Stromal cell of bone marrow (primary cell): ENCODE measurements at places on chromosomes 3 and 15.

GRCh38 chr3:140093742-140094141, 158.8 kb downstream of the CLSTN2 start:
- peak; percentile 83 for DNase-seq

DNA sequence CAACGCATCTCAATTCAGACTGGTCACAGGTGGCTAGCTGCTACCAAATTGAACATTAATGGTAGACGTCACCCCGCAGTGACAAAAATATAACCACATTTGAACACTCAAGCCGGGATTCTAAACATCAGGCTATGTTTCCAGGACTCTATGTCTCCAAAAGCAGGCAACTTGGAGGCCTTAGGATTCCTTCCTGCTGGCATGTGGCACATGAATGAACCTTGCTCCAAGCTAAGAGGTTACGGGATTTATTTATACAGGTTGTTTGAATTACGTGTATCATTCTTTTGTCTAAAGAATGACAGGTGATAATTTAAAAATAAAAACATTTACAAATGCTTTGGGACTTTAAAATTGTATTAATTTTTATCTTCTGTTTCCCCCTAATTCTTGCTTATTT, 864.4 kb upstream of the CFAP20DC start:
- no peak for DNase-seq

GRCh38 chr3:122609798-122610559, 32.5 kb downstream of the PARP15 start:
- DNase-seq = peak; percentile 80

DNA sequence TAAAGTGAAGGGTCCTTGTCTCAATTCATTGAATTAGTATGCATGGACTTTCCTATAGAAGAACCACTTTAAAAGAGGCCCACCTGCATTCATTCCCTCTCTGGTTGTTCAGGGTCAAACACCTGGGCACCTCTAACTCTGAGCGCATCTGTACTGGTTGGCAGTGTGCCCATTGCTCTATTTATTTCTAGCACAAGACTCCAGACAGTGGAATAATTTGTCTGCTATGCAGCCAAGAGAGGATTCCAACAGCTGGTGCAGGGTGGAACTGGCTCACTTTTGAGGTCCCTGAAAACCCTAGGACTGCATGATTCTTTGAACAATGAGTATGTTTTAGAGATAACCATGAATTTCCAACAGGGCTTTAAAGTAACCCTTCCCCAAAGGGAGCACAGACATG, 57.9 kb downstream of the CCDC33 start:
- DNase-seq = no peak

- DNase-seq = no peak
Observed at GRCh38 chr3:52010431-52010830, 14.7 kb upstream of the RPL29 start.

DNA sequence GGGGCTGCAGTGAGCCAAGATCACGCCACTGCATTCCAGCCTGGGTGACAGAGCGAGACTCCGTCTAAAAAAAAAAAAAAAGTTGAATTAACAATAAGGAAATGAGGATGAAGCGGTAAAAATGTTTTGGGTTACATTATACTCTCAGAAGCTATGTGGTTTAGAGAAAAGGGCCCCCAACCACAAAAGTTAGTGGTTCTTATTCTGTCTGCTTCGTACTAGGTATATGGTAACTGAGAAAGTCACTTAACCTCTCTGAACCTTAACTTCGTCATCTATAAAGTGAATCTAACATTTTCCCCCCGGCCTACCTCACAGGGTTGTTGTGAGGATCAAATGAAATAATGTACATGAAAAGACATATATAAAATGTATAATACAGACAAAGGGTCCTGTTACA, 38.4 kb upstream of the EHHADH start:
- no peak for DNase-seq

GRCh38 chr3:149596134-149596770, 61.6 kb downstream of the WWTR1 start:
- DNase-seq = peak; percentile 46

GRCh38 chr15:25641762-25642161, 202.9 kb upstream of the UBE3A start:
- DNase-seq = no peak

- DNase-seq = no peak
Observed at GRCh38 chr15:68209272-68209671, 4.1 kb upstream of the CALML4 start.

DNA sequence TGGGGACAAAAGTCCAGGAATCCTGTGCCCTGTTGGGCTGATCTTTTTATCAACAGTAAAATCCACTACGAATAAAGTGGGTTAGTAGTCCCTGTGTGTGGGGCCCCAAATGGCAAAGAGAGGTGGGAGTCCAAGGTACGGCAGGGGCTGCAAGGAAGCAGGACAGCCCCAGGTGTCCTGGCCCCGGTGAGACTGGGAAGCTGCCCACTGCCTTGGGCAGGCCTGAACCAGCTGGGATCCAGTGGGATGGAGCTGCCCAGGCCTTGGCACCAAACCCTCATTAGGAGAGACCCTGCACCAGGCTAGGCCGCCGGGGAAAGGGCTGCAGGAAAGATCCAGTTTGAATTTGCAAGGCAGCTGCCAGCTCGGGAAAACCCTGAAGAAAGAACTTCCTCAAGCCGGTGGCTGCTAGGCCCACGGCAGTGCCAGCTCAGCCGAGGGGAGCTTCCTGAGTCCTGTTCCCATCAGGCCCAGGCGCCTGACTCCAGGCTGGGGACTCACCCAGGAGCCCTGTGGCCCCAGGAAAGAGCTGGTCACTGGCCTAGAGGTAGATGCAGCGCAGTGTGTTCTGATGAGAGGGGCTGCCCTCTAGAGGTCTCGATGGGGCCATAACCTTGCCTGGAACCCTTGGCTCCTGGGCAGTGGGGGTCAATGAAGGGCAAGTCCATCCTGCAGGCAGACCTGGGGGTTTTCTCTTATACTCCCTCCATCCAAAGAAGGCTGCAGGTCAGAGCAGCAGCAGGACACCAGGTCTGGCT, 14.4 kb upstream of the GNAI2 start:
- no peak for DNase-seq

DNA sequence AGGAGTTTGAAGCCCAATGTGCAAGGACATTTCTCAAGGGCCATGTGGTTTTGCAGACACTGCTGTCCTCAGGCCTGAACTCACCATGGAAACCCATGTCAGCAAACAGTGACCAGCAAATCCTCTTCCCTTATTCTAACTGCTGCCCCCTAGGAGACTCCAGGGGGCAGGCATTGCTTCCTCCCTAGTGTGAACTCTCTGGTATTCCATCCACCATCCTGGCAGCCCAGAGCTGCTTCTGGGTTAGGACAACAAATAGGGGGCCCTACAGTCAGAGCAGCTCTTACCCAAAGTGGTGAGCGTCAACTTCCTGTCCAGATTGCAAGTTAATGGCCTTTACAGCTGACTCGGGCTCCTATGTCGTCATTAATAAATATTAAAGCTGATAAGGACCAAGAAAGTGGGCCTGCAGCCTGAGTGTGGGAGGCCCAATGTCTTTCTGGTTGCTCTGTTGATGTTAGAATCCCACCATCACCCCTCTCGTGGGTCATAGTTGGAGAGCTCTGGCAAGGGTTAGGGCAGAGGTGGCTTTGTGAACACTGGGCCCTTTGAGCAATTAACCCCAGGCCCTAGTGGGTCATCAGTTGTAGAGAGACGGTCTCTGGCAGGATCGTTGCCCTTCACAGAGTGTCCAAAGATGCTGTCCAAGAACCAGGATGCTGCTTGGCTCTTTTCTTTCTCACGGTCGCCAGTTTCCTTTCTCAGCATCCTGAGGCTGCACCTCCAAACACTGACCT, 41.5 kb downstream of the TGM4 start:
- no peak for DNase-seq

DNA sequence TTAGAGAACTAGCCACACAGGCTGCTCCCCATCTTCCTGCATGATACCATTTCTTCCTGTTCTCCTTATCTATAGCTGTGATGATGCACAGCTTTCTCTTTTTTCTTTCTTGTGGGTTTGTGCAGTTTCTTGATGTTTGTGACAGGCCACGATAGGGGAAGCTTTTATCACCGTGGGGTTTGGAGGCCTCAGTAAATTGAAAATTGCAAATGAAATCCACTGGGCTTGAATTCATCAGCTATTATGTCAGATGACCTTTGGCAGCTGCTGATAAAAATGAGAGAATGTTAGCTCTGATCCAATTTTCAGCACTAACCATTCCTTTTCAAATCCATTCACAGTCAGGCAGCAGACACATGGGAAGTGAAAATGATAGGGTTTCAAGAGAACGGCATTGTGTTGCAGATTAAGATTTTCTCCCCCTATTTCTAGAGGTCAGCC, 176.9 kb upstream of the SOX2 start:
- no peak for DNase-seq

GRCh38 chr15:67587331-67587730, 44.8 kb downstream of the MAP2K5 start:
- DNase-seq = no peak

GRCh38 chr15:68383161-68384074, 48.5 kb downstream of the ITGA11 start:
- DNase-seq = no peak

DNA sequence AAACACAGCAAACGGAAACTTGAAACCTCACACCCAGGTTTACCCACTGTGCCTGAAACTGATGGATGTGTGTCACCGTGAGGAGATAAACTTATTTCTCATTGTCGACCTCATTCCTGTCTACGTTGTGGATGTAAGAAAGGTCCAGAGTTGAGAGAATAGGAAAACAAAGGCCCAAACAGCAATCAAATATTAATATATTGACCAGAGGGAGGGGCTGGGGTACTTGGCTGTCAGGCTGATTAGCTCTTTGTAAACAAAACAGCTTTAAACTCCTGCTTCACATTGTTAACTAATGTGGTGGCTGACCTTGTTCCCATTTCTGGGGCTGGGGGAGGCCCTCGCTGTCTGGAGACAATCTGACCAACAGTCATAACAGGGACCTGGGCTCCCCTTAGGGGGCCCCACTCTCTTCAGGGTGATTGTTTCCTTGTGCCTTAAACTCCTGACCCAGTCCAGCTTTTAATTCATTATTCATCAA, 937.6 kb downstream of the MCTP2 start:
- DNase-seq = no peak

DNA sequence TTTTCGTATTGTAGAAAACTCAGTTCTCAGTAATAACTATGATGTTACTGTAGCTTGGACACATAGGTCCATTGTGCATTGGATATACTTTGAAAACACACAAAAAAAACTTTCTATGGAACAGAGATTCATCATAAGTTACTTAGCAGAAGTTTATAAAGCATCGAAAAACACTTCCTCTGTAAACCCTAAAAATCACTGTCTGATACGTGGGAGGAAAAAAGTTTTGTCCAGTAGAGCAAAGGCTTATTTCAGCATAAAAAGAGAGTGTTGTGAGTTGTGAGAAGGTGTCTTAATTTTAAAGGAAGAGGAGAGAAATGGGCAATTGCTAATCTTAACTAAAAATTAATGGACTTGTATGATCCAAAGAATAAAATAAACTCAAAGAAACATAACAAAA, 64.8 kb downstream of the OSTN start:
- no peak for DNase-seq

- DNase-seq = no peak
Observed at GRCh38 chr3:17257269-17257668, 372.5 kb downstream of the PLCL2 start.

DNA sequence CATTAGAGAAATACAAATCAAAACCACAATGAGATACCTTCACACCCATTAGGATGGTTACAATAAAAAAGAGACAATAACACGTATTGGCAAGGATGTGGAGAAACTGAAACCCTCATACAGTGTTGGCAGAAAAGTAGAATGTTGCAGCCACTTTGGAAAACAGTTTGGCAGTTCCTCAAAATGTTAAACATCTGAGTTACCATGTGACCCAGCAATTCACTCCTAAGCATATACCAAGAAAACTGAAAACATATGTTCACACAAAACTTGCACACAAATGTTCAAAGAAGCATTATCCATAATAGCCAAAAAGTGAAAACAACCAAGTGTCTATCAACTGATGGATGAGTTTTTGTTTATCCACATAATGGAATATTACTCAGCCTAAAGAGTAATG, 166.9 kb upstream of the FAM3D start:
- DNase-seq = no peak

DNA sequence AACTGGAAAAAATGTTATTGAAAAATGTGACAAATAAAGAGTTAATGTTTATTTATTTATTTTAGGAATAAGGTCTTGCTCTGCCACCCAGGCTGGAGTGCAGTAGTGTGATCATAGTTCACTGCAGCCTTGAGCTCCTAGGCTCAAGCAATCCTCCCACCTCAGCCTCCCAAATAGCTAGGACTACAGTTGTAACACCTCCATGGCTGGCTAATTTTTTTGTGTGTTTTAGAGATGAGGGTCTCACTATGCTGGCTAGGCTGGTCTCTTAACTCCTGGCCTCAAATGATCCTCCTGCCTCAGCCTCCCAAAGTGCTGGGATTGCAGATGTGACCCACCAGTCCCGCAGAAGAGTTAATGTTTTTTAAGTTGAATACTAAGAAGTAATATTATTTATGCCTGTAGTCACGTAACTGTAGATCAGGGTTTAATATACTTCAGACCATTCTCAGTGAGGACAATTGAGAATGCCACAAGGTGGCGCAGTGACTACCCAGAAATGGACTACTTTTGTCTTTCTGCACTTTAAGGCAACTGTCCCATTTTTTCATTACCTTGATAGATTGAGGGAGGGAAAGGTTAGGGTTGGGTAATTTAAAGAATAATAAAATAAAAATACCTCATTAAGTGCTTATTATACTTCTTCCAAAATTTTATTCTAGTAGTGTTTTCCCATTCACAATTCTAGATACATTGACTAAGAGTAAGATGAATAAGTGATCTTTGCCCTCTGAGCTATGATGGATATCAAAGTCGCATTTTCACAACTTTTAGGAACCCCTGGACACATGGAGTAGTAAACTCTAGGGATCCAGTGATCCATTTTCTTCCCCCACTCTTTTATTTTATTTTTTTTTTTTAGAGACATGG, 6.0 kb downstream of the MUC13 start:
- peak; percentile 50 for DNase-seq

DNA sequence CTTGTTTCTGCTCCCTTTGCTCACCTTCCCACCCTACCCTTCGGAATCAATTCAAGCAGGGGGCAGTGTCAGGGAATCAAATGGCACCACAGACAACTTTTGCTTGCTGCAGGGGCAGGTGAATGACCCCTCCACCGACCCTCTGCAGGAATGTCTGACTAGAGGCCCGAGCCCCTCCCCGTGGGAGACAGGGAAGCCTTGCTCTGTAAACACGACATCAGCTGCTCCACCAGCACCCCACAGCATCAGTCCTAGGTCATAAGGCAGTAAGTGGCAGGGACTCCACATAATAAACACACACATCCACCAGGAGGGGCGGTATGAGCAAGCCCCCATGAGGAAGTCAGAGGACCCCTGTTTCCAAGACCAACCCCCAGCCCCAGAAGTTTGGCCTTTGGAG, 2.0 kb upstream of the SLC26A6 start:
- no peak for DNase-seq

- peak; percentile 13 for DNase-seq
Observed at GRCh38 chr15:43433165-43433564, 59.8 kb downstream of the TP53BP1 start.

GRCh38 chr3:124886168-124887056, 753 bp downstream of the ITGB5 start:
- DNase-seq = peak; percentile 18

GRCh38 chr3:184172681-184173373, 1.8 kb upstream of the AP2M1 start:
- DNase-seq = peak; percentile 94
